Diencephalon (tissue), 1 donor: ENCODE measurements at places on chromosomes 5 and 9. TPM values are rescaled to one million over a fixed set of nuclear protein-coding genes. Genes with fewer than 3 reads are reported as not detected.

Gene NR2F1
- 115 TPM for total RNA-seq

Gene NUTM2F
- not detected for total RNA-seq

Gene BAAT
- 0.23 TPM for total RNA-seq

Gene MARCHF11
- 12.9 TPM for total RNA-seq

Gene HTR4
- total RNA-seq: 5.5 TPM

Gene ITGA1
- 12.5 TPM for total RNA-seq

Gene RELL2
- total RNA-seq: 18.9 TPM

Gene ANKRD34B
- 3.0 TPM for total RNA-seq

Gene MSX2
- 0.69 TPM for total RNA-seq

Gene LCN1
- not detected for total RNA-seq

Gene AIF1L
- 24.9 TPM for total RNA-seq

Gene ORM2
- total RNA-seq: not detected

Gene CCNJL
- 2.5 TPM for total RNA-seq

Gene PIK3R1
- 87.4 TPM for total RNA-seq

Gene SLC24A2
- 11.5 TPM for total RNA-seq

Gene TMEM8B
- 10.4 TPM for total RNA-seq

Gene IFNK
- not detected for total RNA-seq

Gene ADCY2
- 32.3 TPM for total RNA-seq

Gene BAG1
- 42.2 TPM for total RNA-seq

Gene ZNF608
- 91.6 TPM for total RNA-seq

Gene KLHL9
- total RNA-seq: 79.1 TPM

Gene FAM78A
- 2.5 TPM for total RNA-seq

Gene FBP1
- total RNA-seq: 1.2 TPM

Gene WNT8A
- 0.23 TPM for total RNA-seq

Gene GOLGA1
- 29.1 TPM for total RNA-seq

Gene FOXD4L4
- total RNA-seq: 1.4 TPM

Gene CLTA
- total RNA-seq: 136 TPM

Gene TAF11L13
- total RNA-seq: not detected
